Stimulated activated CD4-positive, alpha-beta T cell treated with anti-CD3 and anti-CD28 coated beads, TNF-alpha, amount 100 ng/mL, for 1 hour (primary cell): ENCODE measurements at places on chromosomes 12 and 14.

DNA sequence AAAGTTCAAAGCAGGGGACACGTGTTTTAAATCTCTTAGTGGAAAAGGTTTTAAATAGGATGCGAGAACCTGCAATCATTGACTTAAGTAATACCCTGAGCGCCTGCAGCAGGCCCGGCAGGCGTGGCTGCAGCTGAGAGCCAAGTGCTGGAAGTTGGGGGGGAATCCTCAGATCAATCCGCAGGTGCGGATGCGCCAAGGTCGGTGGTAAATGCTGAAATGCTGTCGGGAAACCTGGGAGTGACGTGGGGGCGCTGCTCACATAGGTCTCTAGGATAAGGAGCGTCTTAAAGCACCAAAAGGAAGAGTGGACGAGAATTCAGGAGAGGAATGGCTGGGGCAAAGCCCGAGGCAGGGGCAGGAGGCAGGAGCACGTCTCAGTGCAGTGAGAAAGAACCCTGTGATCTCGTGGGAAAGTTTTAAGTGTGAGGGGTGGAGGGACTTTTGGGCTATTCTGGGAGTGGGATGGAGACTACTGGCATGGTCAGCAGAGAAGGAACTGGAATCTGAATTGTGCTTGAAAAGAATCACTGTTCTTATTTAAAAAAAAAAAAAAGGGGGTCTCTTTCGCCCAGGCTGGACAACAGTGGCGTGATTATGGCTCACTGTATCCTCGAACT lies 883 bp upstream of the CDCA4 start:
- peak; percentile 26 for DNase-seq

- DNase-seq = no peak
These were observed 55.0 kb downstream of the TMEM30B start for GRCh38 chr14:61226015-61226654.

- DNase-seq = no peak
These were observed 72.2 kb downstream of the DHRS2 start for GRCh38 chr14:23708343-23708742.

GRCh38 chr14:72715850-72716228 lies 178.1 kb downstream of the DPF3 start:
- no peak for DNase-seq

DNA sequence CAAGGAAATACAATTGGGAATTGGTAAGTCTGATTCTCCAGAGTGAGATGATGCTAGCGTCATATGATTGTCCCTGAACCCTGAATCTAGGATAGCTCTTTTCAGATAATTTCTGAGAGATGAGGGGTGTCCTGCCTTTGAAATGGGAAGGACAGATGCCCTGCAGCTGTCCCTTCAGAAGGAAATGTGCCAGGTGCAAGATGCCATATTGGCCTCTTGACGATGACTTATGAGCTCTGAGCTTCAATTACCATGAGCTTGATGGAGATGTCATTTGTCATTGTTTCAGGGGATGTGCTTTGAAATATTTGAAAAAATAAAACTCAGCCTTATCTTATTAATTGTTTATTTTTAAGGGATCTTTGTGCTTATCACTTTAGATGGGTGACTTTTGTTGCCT lies 185.1 kb downstream of the DACT1 start:
- DNase-seq = no peak

GRCh38 chr12:104578453-104578852 lies 121.7 kb downstream of the CHST11 start:
- DNase-seq = no peak

- DNase-seq = no peak
These were observed 80.7 kb downstream of the EPS8 start for GRCh38 chr12:15708396-15709076.

DNA sequence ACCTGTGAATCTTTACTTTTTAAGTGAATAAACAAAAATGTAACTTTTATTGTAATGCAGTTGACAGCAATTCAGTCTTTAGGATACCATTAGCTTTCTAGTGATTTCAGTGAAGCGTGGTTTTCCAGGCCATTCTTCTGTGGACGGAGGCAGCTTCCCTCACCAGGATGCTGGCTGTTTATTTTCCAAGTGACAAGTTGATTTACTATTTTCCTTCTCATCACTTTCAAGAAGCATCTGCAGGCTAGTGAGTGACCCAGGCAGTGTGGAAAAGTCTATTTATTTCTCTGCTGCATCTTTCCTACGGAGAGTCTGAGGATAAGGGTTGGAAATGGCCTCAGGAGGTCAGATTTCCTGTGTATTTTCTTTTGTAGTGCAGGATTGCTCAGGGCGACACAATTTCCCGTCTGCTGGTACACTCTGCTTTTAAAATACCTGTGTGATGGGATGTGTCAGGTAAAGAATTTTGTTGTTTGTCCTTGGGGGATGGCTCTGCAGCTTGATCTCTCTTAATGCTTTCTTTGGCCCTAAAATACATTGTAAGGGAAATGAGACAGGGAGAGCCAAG lies 467.8 kb downstream of the NRXN3 start:
- no peak for DNase-seq

DNA sequence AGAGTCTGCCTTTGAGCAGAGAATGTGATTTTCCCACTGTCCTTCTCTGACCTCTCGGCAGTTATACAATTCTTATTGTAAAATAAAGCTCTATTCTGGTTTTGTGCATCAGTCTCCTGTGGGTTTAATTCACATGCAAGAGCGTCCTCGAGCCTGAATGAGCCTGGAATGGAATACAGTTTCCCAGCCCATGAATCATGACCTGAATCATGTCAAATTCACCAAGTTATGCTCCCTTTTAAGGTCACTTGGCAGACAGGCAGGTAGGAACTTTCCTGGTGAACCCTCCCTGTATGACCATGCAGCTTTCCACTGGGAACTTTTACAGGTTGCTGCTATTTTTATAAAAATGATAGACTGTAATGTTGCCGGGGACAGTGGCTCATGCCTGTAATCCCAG lies 41.7 kb downstream of the BICD1 start:
- no peak for DNase-seq

GRCh38 chr12:76032043-76032981 lies 736 bp upstream of the PHLDA1 start:
- no peak for DNase-seq

GRCh38 chr14:89139404-89140247 lies 277.4 kb downstream of the FOXN3 start:
- DNase-seq = no peak

GRCh38 chr14:50697659-50698290 lies 29.7 kb upstream of the SAV1 start:
- DNase-seq = no peak

DNA sequence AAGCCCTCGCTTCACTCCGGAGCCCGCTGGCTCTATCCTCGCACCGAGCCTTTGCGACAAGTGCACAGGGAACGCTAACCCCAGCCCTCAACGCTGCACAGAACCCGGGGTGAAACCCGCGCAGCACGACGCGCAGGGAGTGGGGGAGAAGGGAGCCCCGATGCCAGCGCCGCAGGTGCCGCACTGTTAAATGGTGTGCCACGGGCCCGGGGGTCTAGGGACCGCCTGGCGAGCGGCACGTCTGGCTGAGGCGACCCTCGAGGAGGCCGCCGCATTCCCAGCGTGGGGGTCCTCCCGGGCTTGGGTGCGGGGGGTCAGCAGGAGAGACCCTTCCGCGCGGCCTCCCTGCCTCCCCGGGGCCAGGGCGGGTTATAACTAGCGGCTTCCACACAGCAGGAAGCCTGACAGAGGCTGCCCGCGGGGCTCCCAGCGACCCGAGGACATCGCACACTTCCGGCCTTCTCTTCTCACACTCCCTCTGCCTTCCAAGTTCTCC lies 23.8 kb upstream of the LRTM2 start:
- no peak for DNase-seq

- DNase-seq = no peak
These were observed 30.7 kb downstream of the MAP4K5 start for GRCh38 chr14:50501642-50502041.

DNA sequence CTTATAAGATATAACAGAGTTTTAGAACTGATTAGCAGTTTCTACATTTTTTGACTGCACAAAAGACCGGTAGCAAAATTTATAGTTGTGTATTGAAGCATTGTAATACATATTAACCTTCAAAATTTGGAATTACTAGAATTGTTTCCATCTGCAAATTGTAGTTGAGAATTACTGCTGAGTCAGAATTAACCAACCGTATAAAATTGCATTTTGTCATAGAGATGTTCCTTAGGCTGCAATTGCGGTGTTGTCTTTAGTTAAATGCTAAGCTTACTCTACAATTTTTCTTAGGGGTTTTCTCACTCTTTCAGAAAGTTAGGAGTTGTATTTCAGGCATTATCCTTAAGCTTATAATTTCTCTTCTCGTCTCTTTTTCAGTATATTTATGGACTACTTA lies 132.2 kb downstream of the PLEKHA5 start:
- no peak for DNase-seq

DNA sequence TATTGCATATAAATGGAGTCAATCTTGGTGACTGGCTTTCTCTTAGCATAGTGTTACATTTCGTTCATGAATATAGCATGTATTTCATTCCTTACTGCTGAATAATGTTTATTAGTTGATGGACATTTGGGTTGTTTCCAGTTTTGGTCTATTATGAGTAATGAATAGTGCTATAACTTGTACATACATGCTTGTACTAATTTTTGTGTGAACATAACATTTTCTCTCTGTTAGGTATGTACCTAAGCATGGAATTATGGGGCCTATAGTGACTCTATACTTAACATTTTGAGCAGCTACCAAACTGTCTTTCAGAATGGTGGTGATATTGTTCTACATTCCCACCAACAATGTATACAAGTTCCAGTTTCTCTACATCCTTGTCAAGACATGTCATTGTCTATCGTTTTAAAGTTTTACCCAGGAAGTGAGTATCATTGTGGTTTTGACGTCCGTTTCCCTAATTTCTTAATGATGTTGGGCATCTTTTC lies 23.1 kb downstream of the ATP2A2 start:
- no peak for DNase-seq

DNA sequence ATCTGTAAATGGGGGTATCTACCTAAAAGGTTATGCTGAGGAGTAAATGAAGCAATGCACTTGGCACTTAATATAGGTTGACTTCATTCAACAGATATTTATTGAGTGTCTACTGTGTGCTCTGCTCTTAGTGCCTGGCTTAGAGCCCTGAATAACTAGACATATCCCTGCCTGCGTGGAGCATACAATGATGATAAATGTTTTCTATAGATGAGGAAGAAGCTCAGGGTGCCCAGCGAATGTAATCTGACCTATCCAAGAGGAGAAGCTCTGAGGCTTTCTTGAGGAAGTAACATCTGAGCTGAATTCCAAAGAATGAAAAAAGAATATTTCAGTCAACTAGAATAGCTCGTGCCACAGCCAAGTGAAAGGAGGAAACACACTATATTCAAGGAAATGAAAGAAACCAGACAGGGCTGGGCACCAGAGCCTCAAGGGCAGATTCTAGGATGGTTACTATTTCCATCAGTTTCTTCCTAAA lies 17.9 kb upstream of the HIGD1C start:
- DNase-seq = no peak

DNA sequence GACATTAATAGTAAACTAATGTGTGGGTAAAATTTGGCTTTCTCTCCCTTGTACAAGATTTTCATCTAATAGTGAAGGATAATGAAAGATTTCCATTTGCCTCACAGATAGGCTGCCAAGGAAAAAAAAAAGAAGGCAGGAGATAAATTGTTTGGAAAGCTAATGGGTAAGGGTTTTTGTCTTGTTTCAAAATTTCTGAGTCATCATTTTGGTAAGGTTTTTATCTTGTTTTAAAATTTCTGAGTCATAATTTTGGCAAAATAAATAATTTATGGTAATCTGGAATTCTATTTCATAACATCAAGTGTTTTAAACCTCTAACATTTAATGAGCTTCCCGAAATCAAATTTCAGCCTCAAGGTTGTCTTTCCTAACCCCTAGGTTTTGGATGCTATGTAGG lies 1035.7 kb upstream of the FBXO33 start:
- no peak for DNase-seq

DNA sequence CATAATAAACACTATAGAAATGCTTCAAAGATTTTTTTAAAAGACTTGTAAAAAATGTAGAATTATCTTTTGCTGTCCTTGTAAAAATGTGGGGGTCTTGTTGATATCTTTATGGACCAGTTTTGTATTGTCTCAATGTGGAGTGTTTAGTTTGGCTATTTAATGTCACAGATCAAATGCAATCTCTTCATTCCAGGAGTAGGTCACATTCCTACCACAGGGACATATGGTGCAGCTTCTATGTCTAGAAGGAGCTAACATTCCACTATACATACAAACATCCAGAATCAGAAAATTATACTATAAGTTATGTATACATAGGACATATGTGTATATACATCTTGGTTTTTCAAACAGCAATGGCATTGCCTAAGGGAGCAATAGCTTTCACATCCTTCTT lies 345.7 kb downstream of the BMP4 start:
- DNase-seq = no peak

DNA sequence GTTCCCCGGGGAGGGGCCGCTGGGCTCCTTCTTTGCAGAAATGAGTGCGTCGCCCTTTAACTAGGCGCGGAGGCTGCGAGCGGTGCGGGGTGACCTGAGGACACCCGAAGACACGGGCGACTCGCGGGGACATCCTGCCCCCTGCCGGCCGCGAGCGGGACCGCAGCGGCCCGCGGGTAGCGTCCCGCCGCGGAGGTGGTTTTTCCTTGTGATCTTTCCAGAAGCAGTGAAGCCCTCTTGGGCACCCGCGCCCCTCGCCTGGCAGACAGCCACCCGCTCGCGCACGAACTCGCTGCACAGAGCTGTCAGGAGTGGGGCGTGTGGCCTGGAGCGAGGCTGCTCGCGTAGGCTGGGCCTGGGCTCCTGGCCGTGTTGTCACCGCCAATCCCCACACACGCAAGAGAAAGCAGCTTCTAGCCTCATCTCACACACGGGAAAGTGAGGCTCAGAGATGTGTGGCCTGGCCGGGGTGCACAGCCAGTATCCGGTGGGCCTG lies 67.2 kb downstream of the DIO3 start:
- peak; percentile 64 for DNase-seq

- DNase-seq = no peak
These were observed 138.0 kb downstream of the ANO6 start for GRCh38 chr12:45353944-45354343.

GRCh38 chr14:91293281-91293680 lies 48.8 kb upstream of the GPR68 start:
- no peak for DNase-seq

DNA sequence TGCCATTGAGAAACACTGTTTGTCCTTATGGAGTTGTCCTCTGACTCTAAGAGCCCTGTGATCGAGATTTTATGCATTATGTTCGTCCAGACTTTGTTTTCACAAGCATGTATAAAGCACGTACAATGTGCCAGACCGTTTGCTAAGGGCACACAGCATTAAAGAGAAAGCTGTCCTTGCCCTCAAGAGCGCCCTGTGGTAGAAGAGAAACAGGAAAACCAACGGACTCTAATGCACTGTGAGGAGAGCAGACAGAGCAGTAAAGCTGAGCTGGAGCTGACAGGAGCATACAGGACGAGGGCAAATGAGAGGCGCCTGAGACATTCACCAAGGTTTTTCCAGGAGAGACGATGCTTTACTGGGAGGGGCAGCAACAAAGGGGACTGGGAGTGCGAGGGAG lies 66.2 kb upstream of the OVCH1 start:
- DNase-seq = no peak

GRCh38 chr12:80086025-80086424 lies 13.3 kb upstream of the OTOGL start:
- DNase-seq = no peak
